Tibial artery (tissue), 4 donors: ENCODE measurements at places on chromosomes 7 and 10.
A peak's percentile ranks its signal among the peaks of the same experiment; 100 is the strongest.

- DNase-seq = no peak
These were observed 981.5 kb downstream of the SORCS1 start for GRCh38 chr10:106183041-106183440.

- DNase-seq = no peak
These were observed 17.2 kb upstream of the RHBDD2 start for GRCh38 chr7:75861636-75862035.

GRCh38 chr7:150344299-150344698, 2.9 kb upstream of the RARRES2 start:
- no peak for DNase-seq

DNA sequence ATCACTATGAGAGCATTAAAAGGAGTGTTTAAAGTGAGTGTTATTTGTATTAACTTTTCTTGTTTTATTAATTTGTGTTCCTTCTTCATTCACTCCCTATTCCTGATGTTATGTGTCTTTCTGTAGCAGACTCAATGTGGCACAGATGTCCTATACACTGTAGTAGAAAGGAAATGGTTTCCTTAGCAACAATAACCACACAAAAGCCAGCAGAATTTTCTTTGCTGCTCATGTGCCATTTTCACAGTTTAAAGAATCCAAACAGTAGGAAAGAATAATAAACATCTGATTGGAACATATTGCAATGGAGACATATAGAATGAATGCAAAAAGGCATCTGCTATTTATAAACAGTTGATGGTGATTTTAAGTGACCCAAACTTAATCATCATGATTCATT, 763.6 kb downstream of the PHTF2 start:
- no peak for DNase-seq

- no peak for DNase-seq
These were observed 45.2 kb downstream of the TRRAP start for GRCh38 chr7:98923512-98923911.

DNA sequence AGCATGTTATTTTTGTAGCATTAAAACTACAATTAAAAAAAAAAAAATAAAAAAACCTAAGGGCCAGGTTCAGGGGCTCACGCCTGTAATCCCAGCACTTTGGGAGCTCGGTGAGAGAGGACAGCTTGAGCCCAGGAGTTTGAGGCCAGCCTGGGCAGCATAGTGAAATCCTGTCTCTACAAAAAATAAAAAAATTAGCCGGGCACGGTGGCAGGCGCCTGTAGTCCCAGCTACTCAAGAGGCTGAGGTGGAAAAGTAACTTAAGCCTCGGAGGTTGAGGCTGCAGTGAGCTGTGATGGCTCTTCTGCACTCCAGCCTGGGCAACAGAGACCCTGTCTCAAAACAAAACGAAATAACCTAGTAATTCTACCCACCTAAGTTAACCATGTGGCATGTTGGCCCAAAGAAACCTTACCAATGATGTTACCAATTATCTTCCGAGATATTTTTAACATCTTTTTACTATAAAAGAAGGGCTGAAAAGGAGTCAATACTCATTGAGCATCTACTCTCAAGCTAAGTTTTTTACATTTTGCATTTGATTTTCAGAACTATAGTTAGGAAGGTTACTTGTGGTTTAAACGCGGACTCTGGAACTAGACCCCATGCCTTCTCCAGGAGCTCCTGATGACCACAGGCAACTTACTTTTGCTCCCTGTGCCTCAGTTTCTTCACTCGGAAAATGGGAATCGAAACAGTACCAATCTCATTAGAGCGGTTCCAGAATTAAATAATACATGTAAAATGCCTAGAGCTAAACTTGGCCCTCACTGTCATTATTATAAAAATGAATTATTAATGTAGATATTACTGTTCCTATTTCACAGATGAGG, 1.4 kb downstream of the ITGB1 start:
- DNase-seq = no peak

- DNase-seq = peak; percentile 38
These were observed 22.3 kb upstream of the SHH start for GRCh38 chr7:155834486-155835048.

DNA sequence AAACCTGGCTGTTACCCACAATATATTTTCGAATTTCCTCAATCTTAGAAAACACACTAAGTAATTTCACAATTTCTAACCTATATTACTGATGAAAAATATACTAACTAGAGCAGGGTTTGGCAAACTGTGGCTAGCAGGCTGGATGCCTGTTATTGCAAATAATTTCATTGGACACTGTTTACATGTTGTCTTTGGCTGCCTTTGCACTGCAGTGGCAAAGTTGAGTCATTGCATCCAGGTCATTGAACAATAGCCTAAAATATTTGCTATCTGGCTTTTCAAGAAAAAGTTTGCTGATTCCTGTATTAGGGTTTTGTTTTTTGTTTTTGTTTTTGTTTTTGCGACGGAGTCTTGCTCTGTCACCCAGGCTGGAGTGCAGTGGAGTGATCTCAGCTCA, 47.2 kb downstream of the KIF11 start:
- DNase-seq = no peak

- DNase-seq = no peak
These were observed 16.9 kb downstream of the TCAF1 start for GRCh38 chr7:143884969-143885559.

GRCh38 chr7:47346377-47346914, 235.5 kb downstream of the TNS3 start:
- no peak for DNase-seq

DNA sequence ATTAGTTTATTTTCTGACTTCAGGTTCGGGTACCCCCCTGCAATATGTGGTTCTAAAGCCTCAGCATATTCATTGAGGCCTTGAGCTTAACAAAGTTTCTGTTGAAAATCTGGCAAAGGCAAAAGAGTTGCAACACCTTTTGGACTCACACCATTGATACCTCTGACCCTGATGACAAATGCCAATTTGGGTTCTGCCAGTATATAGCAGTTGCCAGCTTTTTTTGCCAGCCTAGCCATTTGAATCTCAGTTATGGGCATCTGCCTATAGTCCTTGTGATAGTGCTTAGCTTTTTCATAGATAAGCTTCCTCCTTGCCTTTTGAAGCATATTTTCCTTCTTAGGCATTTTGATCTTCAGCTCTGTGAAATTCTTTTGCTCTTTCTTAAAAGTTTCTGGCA, 31.9 kb downstream of the LIPJ start:
- DNase-seq = no peak
